ENCODE measurements at places on chromosomes 1 and 21.

GRCh38 chr1:84887261-84887934 lies 5.6 kb downstream of the LPAR3 start:
- DNase-seq, result peak; percentile 94

GRCh38 chr1:180536821-180537372 lies 21.9 kb upstream of the OVAAL start:
- no peak for DNase-seq

GRCh38 chr1:28902738-28903137 lies 11.6 kb upstream of the EPB41 start:
- DNase-seq, result no peak

DNA sequence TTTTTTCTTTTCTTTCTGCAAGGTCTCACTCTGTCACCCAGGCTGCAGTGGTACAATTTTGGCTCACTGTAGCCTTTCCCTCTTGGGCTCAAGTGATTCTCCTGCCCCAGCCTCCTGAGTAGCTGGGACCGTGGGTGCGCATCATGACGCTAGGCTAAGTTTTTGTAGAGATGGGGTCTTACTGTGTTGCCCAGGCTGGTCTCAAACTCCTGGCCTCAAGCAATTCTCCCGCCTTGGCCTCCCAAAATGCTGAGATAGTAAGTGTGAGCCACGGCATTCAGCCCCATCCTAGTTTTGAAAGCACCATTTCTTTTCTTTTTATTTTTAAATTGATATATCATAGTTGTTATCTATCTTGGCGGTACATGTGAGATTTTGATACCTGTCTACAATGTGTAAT lies 140.6 kb downstream of the GALNT2 start:
- DNase-seq, result no peak

DNA sequence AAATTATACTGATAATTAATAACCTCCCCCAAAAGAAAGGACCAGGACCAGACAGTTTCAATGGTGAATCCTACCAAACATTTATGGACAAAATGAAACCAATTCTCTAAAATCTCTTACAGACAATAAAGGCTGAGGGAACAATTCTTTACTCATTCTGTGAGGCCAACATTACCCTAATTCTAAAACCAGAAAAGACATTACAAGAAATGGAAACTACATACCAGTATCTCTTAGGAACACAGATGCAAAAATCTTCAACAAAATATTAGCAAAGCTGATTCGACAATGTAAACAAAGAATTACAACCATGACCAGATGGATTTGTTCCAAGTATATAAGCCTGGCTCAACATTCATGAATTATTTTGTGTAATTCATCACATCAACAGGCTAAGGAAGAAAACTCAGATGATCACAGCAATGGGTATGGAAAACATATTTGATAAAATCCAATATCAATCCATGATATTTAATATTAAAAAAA lies 8.6 kb downstream of the TMED5 start:
- no peak for DNase-seq

DNA sequence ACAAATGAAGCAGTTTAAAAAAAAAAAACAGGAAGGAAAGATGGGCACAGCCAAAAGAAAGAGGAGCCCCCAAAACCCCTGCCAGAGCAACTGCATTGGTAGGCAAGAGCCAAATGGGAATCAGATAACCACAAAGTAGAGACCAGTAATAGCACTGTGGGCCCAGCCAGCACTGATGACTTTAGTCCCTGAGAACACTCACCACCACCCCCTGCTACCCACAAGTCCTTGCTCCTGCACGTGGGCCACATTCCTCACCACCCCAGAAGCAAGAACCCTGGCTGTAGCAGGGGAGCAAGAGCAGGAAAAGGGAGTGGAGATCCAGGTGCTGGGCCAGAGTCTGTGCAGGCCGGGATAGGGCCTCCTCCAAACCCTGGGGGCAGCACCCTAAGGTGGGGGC lies 86.1 kb downstream of the RRAGC start:
- DNase-seq, result no peak

- DNase-seq, result no peak
Measured at GRCh38 chr1:203993256-203993655, 79.7 kb upstream of the SOX13 start.

DNA sequence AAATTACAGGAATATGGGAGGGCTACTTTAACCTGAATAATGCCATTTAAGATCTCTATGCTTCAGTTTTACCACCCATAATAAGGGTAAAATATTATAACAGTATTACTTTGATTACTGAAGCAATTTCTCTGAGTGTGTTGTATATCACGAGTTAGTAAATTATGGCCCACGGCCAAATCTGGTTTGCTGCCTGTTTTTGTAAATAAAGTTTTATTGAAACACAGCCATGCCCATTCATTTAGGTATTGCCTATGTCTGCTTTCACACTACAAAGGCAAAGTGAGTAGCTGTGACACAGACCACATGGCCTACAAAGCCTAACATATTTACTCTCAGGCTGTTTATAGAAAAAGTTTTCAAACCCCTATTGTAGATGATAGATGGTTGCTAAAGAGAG lies 156.8 kb downstream of the CDC42BPA start:
- DNase-seq, result no peak

GRCh38 chr1:89823679-89824292 lies 3.0 kb downstream of the LRRC8D start:
- DNase-seq, result no peak

GRCh38 chr1:200369706-200370105 lies 40.1 kb downstream of the ZNF281 start:
- DNase-seq, result no peak

GRCh38 chr1:191536791-191537429 lies 621.4 kb upstream of the RGS18 start:
- DNase-seq, result no peak

GRCh38 chr1:234858722-234859121 lies 248.7 kb upstream of the IRF2BP2 start:
- peak; percentile 70 for DNase-seq

DNA sequence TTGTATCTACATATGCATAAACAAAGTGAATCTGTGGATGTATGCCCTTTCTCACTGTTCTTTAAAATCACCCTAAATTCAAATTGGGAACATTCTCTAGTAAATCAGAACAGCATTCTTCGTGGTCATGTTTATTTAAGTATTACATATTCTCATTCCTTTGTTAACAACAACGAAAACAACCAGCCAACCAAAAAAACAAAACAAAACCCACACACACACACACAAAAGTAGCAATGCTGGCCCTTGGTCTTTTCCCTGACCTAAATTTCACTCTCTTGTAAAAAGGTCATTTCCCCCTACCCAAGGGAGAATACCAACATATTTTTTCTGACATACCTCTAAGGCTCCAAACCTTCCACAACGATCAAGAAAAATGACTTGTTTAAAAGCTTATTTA lies 102.6 kb downstream of the NRIP1 start:
- no peak for DNase-seq

DNA sequence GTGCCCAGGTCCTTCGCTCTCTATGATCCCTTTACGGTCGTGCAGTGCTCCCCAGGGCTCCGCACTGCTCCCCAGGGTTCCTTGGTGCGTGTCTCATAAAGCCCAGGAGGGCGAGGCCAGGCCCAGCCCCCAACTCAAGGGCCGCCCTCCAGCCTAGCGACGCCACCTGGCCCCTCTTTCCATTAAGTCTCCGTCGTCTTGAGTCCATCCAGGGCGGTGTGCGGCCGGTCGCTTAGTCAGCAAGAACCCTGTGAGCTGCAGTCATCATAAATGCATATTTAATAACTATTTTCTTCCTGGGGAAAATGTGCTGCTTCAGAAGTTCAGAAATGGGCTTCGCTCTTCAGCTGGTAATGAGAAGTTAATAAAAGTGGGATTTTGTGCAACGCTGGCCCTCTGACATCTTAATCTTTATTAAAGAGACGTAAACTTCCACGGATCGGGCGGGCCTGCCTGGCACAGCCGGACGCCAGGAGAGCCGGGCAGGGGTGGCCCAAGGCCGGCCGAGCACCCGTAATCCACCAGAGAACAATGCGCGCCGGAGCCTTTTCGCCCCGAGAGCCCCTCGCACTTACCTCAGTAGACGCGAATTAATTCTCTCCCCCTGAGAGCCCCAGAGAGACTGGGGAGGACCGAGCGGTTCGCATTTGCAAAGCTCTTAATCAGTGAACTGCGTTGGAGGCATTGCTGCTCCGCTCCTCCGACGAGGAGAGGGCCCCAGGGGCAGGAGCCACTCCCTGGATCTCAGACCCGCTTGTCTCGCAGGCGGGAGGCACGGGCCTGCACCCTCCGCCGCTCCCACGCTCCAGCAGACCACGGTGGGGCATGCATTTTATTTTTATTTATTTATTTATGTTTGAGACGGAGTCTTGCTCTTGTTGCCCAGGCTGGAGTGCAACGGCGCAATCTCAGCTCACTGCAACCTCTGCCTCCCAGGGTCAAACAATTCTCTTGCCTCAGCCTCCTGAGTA lies 188.3 kb upstream of the ARHGEF16 start:
- no peak for DNase-seq

- no peak for DNase-seq
Measured at GRCh38 chr1:232542633-232543593, 87.0 kb downstream of the SIPA1L2 start.

DNA sequence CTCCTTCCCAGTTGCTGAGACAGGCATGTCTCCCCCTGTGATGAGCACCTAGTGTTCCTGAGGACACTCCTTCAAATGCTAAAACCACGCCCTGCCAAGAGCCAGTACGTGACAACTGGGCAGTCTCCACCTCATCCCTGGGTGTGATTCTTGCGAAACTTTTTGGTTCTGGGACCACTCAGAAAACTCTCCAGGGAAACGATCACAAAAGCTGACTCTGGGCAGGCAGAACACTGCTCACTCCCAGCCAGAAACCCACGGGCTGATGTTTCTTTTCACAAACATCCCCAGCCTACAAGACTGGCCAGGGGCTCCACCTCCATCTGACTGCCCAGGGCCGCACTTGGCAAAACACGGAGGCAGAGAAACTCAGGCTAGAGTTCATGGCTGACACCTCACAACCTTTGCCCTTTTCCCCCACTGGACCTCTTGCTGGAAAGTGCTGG lies 24.4 kb downstream of the DHRS3 start:
- DNase-seq, result peak; percentile 70

- DNase-seq, result no peak
Measured at GRCh38 chr1:112558634-112559033, 49.9 kb downstream of the WNT2B start.

DNA sequence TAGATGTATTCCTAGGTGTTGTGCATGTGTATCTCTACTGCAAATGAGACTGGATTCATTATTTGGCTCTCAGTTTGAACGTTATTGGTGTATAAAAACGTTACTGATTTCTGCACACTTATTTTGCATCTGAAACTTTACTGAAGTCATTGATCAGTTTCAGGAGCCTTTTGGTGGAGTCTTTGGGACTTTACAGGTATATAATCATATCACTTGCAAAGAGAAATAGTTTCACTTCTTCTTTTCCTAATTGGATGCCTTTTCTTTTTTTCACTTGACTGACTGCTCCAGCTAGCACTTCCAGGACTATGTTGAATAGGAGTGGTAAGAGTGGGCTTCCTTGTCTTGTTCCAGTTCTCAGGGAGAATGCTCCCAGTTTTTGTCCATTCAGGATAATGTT lies 252.2 kb downstream of the SMYD3 start:
- DNase-seq, result no peak

DNA sequence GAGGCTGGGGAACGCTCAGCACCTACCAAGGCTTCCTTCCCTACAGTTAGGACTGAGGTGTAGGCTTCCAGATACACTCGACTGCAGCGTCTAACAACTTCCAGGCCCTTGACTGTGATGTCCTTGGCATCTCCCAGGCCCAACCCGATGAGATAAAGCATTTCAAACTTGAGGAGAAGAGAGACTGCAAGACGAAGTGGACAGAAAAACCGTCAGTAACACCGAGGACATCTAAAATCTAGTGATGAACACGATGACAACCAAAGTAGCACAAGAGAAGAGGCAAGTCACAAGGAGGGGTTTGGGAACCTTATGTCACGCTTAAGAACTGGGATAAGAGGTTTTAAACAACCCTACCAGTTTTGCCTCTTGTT lies 314 bp downstream of the DPH5 start:
- DNase-seq, result no peak

DNA sequence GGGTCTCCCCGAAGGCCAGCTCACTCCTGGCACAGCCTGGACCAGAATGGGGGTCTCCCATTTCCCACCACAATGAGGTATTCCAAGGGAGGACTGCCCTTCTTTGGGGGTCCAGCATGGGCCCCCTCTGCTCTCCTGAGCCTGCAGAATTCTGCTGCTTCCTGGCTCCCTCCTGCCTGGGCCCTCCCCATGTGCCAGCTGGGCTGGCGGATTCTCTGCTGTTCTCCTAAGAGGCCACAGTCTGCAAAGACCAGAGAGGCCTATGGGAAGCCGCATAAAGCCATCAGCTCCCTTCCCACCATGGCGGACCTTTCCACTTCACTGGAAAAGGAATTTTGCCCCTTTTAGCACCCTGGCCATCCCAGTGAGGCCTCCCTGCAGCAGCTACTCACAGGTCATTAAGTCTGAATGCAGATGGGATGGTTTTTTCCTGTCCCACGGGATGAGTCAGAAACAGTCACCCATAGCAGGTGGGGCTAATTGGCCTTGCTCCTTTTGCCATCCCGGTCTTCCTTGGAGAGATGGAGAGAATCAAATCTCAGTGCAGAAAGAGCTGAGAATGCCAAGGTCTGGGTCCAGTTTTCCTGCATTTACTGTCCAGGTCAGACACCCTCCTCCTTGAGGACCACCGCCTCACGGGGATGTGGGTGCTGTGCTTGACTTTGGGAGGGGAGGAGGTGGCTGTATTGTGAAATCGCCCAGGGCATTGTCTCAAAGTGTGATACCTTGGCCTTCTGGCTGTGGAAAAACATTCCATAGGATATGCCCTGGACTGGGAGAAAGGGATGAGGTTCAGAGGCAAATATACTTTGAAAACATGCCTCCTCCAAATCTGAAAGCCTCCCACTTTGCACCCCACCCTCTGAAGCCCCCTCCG lies 23.2 kb downstream of the MYBPH start:
- peak; percentile 57 for DNase-seq

GRCh38 chr1:45785583-45785982 lies 17.8 kb upstream of the MAST2 start:
- no peak for DNase-seq

GRCh38 chr1:45531873-45532272 lies 10.2 kb upstream of the PRDX1 start:
- DNase-seq, result no peak

- DNase-seq, result no peak
Measured at GRCh38 chr1:159705251-159705903, 9.0 kb downstream of the CRP start.

DNA sequence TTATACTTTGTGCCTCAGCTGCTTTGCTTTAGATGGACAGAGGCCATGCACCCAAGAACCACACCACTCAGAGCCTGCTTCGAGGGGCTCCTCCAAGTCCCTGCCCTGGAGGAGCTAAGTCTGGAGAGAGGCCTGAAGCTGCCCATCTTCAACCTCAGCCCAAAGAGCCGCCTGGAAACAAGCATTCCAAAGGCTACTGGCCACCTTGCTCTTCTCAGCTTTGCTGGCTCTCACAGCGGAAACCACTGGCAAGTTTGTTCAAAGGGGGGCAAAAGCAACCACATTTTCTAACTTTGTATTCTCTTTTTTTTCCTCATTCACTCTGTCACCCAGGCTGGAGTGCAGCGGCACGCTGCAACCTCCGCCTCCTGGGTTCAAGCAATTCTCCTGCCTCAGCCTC lies 23.2 kb downstream of the VPS26C start:
- no peak for DNase-seq

- no peak for DNase-seq
Measured at GRCh38 chr1:222654849-222655248, 37.0 kb downstream of the MIA3 start.

- DNase-seq, result no peak
Measured at GRCh38 chr1:236992449-236992848, 11.8 kb downstream of the MT1HL1 start.

All from mammary epithelial cell (primary cell).